ENCODE measurements at places on chromosomes 3 and 15.

GRCh38 chr15:39948817-39949216 is 14.9 kb downstream of the EIF2AK4 start:
- DNase-seq: no peak

DNA sequence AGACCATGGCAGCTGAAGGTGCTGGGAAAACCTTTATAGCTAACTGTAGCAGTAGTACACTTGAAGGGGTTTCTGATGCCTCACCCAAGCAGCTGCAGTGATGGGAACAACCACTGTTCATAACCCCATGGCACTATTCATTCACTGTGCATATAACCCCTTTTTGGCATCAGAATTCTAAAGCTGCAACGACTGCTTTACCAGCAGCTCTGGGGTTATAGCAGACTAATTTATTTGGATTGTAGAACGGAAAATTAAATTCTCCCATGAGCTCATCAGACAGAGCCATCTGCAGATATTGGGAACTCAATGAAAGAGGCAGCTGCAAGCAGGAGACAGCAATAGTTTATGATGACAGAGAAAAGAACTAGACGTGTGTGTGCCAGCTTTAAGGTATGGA is 28.6 kb downstream of the TFDP2 start:
- DNase-seq: no peak

DNA sequence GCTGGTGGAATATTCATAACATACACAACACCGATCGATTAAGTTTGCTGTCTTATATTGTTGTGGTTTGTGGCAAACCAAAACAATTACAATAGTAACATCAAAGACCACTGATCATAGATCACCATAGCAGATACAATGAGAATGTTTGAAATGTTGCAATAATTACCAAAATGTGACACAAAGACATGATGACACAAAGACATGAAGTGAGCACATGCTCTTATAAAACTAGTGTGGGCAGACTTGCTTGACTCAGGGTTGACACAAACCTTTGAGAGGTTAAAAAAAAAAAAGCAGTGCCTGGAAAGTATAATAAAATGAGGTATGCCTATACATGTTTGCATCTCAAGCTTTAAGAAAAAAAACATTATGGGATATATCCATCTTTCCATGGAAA is 130.3 kb downstream of the NR1I2 start:
- DNase-seq: no peak

- no peak for DNase-seq
Observed at GRCh38 chr3:30440147-30440604, 166.2 kb upstream of the TGFBR2 start.

DNA sequence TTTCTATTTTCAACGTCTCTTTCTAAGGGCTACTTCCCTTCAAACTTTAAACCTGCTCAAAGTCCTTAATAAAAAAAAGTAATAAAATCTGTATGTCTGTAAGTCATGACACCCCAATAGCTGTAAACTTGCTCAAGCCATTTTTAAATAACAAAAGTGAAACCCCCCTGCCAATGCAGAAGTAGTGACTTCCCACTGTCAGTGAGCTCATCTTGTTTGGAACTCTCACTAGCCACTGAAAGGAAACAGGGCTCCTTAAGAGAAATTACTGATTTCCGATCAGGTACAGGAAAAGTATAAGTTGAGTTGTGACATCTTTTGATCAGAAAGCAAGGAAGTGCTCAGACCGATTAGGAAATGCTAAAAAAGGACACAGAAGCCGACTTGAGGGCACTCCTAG is 27.6 kb upstream of the GPR171 start:
- DNase-seq: no peak

DNA sequence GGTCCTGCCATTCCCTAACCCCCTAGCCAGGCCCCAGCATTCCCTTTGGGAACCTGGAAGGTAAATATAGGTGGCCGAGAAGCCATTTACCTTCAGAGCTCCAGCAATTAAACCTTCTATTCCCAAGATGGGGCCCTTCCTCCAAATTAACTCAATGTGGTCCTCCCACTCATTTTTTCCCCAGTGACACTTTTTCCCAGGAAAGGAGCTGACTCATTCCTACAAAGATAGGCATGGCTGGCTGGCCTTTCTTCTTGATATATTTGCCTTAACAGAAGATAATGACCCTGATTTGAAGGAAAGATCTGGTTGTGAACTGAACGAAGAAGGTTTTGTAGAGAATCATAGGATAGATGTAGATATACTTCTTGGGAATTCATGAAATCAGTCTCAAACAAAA is 279.0 kb upstream of the VEPH1 start:
- no peak for DNase-seq

DNA sequence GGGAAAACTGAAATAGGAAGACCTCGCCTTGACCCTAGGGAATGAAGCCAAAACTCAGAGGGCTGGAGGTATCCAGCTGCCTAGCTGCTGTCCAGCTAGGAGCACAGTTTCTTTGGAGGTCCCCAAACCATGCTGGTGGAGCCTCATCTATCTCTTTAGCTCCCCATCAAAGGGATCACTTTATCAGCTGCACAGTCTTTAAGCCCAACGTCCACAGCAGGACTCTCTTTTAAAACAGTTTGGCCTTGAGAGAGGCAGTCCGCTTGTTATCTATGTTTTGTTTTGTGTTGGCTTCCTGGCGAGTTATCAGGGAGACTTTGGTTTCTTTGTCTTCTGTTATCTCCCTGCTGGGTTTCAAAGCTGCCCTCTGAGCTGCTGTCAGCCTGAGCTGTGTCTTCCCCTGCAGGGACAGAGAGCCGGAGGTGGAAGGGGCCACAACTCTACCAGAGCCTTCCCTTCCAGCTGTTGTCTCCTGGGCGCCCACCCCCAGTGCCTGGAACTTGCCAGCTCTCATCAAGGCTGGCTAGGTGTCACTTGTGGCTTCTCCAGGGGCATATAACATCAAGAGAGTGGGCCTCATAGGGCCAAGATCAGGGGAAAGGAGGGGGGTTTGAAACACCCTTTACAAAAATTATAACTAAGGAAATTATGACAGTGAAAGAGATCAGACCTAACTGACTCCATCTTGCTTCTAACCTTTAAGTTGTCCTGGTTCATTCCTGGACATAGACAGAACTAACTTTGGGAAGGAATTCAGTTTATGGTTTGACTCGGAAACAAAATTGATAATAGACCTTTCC is 61.4 kb upstream of the C15orf39 start:
- no peak for DNase-seq

- DNase-seq: no peak
Observed at GRCh38 chr15:25812073-25812472, 51.1 kb downstream of the ATP10A start.

- DNase-seq: no peak
Observed at GRCh38 chr15:60682615-60683014, 203.7 kb upstream of the ICE2 start.

- DNase-seq: no peak
Observed at GRCh38 chr3:14252321-14253021, 73.9 kb downstream of the LSM3 start.

DNA sequence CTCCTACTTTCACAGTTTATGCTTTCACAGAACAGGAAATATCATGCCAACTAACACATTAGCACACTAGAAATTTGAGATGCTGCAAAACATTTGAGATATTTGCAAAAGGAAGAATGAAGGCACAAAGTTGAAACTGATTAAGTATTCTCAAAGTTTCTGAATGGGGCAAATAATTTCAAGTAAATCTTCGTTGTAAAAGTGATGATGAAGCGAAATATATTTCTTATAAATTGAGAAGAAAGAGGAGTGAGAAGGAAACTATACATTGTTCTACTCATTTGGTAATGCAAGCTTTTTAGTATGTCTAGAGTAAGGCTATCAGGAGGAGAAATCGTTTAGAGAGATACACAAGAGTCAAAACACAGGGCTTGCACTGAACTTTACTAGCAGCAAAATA is 24.3 kb upstream of the LSAMP start:
- no peak for DNase-seq
